ENCODE measurements at places on chromosomes 7 and 10.

- DNase-seq, result no peak
These were observed 75.1 kb downstream of the NHLRC2 start for GRCh38 chr10:113929522-113929921.

GRCh38 chr7:37671876-37672275, 11.7 kb upstream of the GPR141 start:
- DNase-seq, result no peak

DNA sequence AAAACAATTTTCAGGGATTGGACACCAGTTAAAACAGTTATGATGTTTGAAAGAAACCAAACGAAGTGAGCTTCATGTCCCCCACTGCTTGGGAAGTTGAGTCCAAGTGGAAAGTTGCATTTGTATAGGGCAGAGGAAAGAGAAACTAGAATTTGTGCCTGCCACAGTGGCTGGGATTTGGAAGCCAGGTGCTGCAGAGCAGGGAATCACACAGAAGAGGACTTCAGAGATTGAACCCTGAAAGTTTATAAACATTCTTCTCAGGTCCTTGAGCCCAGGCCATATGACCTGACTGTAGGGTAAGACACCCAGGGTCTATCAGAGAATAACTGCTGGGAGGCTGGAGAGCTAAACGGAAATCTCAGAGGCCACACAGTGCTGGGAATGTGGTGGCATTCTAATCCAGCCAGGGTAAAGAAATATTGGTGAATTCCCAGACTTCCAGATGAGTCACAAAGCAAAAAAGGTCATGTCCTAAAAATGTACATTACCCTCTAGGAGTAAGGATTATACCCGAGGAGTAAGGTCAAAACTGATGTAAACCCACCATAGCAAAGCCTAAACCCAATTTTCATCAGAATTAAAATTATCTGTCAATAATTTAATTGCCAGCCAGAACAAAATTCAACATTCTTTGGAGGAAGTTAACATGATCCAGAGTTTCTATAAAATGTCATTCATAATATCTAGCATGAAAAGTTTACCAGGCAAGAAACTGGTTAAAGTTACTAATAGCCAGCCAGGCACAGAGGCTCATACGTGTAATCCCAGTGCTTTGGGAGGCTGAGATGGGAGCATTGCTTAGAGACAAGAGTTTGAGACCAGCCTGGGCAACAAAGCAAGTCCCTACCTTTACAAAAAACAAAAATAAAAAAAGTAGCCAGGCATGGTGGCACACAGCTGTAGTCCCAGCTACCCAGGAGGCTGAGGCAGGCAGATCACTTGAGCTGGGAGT, 31.2 kb downstream of the TOMM7 start:
- DNase-seq, result no peak

- DNase-seq, result no peak
These were observed 135.8 kb upstream of the TMEM72 start for GRCh38 chr10:44775402-44775741.

GRCh38 chr7:159019111-159019510, 125.6 kb downstream of the VIPR2 start:
- no peak for DNase-seq

DNA sequence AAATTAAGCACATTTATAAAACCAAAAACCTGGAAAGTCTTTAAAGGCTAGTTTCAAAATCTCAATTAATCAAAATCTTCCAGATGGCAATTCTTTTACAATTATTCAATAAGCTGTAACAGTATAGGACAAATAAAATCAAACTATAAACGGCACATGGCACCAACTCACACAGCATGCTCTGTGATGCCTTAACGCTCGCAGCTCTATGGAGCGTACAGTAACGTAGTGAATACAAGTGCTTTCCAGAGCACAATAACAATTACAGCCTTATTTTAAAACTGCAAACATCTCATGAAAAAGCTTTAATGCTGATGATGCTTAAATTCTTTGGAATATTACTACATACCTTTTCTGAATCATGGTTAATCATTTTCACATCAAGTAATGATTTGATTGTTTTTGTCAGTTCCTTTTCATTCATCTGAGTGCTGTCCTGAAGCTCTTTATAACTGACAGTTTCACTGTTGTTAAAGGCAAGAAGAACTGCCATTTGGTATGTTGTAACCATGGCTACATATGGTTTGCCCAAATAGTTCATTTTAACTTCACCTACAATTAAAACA, 74.2 kb downstream of the CUL2 start:
- no peak for DNase-seq

DNA sequence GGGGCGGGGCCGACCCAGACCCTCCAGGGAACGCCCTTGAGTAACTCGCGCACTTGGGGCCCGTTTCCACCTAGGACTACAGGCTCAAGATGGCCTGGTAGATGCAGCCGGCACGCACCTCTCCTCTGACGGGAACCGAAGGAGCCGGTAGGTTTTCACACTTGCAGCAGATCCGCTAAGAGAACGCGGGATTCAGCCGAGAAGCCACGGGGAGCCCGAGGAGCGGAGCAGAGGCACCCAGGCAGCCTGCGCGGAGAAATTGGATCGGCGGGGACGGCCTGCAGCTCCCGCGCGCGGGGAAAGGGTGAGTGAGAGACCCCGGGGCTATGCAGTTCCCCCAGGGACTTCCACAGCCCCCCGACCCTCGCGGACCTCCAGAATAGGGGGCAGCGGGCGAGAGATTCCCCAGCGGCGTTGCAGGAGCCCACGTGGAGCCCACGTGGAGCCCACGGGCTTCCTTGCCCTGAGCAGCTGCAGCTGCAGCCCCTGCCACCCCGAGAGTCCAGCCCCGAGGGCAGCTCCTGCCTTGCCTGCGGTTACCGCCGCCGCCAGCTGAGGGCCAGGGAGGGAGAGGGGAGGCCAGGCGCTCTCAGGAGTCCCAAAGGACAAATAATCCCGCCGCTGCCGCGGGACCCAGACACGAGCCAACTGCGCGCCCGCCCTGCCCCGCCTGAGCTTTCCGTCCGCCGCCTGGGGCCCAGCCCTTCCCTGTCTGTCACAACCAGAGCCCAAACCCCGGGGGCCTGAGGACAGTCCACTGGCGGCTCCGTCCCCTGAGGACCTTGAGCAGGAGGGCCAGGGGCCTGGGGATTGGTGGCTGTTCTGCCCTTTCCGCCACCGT, 13.1 kb downstream of the IFT22 start:
- DNase-seq, result no peak

DNA sequence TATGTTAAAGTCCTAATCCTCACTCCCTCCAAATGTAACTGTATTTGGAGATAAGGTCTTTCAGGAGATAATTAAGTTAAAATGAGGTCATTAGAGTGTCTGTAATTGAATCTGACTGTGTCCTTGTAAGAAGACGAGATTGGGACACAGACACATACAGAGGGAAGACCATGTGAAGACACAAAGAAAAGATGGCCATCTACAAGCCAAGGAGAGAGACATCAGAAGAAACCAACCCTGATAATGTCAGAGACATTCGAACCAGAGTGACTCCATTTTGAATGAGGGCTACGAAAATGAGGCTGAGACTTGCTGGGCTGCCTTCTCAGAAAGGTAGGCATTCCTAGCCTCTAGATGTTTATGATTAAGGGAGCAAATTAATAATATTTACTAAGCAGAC, 542 bp upstream of the SAMD9L start:
- no peak for DNase-seq

DNA sequence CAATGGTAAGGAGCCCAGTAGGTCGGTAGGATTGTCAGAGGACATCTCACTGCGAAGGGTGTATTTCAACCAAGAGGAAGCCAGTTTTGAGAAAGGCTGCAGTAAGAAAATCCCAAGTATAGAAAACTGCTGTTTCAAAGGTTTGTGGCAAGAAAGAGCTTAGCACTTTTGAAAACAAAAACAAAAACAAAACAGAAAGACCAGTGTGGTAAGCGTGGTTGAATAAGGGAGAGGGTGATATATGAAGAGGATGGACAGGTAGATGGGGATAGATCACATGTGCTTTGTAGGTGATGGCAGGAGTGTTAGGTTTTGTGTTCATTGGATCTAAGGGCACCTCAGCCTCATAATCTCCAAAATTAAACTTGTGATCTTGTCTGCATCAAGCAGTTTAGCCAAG, 141.6 kb upstream of the WNT16 start:
- no peak for DNase-seq

DNA sequence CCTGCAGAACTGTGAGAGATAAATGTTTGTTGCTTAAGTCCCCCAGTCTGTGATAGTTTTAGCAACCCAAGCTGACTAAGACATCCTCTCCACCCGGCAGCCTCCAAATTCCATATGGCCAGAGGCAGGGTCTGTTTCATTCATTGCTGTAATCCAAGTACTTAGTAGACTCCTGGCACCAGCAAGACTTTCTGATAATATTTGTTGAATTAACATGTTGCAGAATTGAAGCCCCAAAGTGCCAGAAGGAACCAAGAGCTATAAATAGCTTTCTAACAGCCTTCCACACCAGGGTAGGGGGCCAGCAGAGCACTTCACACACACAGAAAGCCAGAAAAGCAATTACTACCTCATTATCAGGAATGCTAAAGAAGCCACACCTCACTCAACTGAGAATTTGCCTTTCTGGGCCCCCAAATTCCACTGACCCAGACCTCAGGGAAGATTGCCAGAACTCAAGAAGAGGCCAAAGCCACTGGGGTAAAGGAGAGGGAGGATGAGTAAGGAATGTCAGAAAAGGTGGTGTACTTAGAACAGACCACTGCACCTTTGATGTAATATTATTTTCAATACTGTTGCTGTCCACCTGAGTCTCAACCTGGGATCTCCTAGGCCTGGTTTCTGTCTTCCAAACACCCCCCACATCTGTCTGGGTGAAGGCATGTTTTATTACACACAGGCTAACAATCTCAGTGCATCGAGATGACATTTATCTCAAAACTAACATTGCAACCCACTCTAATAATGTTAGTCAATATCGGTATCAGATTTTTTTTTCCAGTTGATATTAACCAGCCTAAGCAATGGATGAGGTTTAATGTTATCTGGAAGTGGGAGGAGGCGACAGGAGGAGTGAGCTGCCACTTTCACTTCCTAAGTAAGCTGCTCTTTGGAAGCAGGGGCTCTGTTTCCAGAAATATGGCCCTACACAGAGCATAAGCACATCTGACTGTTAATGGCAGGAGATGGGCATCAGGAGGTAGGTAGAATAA, 5.5 kb downstream of the NOD1 start:
- DNase-seq, result no peak

DNA sequence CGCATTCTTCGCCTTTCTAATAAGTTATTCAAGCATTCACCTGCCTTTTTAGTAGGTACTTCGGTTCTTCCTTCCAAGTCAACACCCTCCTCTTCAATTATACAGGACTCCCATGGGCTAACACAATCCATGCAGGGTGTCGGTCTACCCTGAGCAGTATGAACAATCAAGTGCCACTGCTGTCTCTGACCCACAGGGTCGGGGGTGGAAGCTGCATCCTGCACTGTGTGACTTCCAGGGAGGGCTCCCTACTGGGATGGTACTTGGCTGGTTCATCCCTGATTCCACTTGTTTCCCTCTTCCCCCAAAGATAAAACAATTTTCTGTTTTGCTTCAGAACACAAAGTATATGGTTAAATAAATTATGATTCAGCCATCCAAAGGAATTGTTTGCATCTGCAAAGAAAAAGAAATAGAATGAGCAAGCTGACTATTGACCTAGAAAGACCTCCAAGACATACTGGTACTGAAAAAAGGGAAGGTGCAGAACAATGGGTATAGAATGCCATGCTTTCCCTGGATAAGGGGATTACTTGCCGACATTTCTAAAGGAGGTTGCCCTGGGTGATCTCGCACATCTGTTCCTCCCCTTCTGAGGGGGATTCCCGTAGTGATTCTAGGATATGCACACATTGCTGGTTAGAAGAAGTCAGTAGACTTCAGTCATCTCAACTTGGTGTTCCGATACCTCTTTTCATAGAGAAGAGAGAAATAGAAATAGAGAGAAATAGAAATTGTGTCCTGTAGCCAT, 89.1 kb upstream of the AGR3 start:
- no peak for DNase-seq

DNA sequence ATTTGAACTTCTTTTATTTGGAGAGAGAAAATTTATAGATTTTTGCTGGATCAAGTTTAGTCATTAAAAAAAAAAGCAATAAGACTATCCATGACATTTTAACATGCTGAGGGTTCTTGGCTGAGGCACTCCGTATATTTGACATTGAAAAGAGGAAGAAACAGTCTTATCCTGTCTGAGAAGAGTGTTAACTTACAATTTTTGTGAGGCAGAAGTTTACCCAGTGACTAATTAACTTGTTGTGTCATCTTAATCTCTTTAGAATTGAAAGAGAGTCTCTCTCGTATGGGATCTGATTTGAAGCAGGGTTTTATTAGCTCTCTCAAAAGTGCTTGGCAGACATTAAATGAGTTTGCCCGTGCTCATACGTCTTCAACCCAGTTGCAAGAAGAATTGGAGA, 39.3 kb downstream of the SEC23IP start:
- DNase-seq, result no peak

DNA sequence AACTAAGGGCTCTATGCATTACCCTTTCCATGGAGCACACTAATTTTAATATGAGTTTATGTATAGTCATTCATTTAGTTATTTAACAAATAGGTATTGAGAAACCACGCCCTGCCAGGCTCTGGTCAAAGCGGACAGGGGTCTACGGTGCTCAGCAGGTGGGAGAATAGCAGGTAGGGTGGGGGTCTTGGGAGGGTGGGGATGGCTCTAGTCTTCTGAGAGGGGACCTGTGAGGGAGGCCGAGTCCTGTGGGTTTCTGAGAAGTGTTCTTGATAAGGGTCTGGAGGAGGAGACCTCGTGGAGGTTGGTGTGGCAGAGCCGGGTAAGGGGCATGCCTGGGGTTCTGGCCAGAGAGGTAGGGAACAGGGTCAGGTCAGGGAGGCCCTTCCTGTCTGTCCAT, 1.1 kb downstream of the WDFY4 start:
- DNase-seq, result no peak

- no peak for DNase-seq
These were observed 7.5 kb upstream of the HIBADH start for GRCh38 chr7:27670177-27670576.
